ENCODE measurements at places on chromosomes 1 and 21.

- DNase-seq = no peak
These were observed 55.2 kb downstream of the SLC9A1 start for GRCh38 chr1:27099587-27100334.

GRCh38 chr1:40796939-40797667 is 13.5 kb downstream of the KCNQ4 start:
- no peak for DNase-seq

GRCh38 chr1:217535601-217536377 is 95.1 kb downstream of the GPATCH2 start:
- no peak for DNase-seq

DNA sequence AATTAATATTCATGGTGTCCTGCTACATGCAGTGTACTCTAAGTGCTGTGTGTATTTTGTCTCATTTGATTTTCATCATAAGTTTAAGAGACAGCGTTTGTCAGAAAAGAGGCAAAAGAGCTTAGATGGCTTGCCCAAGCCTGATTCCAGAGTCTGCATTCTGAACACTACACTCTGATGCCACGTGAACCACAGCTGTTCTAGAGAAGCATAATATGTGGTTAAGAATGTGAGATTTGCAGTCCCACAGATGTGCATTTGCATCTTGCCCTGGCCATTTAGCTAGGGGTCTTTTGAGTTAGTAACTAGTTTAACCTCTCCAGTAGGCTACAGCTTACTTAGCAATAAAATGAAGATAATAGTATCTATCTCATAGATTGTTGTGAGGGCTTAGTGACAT is 9.2 kb upstream of the GADD45A start:
- no peak for DNase-seq

GRCh38 chr1:24283326-24284155 is 35.6 kb upstream of the GRHL3 start:
- DNase-seq = no peak

- no peak for DNase-seq
These were observed 52.8 kb downstream of the DUSP10 start for GRCh38 chr1:221689138-221689537.

GRCh38 chr1:30615816-30616590 is 107.4 kb downstream of the MATN1 start:
- DNase-seq = no peak

DNA sequence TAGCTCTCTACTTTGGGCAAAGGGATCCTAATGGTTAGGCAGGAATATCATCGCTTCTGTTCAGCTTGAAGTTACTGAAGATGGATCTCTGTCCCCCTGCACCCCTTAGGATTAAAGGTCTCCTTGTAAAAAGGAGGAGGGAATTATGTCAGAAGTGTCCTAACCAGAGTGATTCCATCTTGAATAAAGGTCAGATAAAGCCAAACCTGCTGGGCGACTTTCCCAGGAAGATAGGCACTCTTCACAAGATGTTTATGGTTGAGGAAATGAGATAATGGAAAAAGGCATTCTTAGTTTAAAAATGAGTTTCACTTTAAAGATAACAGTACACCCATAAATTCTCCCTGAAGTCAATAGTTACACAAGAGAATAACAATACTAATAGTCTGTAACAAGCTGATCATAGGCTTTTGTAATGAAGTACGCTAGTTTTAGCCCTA is 1.7 kb upstream of the NENF start:
- DNase-seq = no peak

DNA sequence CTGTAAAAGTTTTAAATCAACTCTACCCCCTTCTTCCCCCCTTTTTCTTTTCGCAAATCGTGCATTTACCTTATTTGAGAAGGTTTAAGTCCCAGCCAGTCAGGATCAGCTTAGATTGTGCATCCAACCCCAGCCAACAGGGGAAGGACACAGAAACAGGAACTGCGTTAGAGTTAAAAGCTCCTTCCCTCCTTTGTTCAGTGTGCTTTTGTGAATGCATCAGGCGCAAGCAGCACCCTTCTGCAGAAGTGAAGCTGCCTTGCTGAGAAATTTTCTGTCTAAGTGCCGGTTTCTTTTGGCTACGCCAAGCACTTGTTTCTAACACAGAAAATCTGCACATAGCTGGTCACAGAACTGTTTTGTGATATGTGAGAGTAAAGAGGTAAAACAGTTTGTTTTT is 56.2 kb upstream of the PRRC2C start:
- no peak for DNase-seq

GRCh38 chr1:101193733-101194169 is 43.1 kb upstream of the S1PR1 start:
- no peak for DNase-seq

GRCh38 chr21:38264571-38264970 is 7.8 kb downstream of the KCNJ15 start:
- no peak for DNase-seq

GRCh38 chr1:101188331-101188730 is 48.5 kb upstream of the S1PR1 start:
- DNase-seq = no peak

DNA sequence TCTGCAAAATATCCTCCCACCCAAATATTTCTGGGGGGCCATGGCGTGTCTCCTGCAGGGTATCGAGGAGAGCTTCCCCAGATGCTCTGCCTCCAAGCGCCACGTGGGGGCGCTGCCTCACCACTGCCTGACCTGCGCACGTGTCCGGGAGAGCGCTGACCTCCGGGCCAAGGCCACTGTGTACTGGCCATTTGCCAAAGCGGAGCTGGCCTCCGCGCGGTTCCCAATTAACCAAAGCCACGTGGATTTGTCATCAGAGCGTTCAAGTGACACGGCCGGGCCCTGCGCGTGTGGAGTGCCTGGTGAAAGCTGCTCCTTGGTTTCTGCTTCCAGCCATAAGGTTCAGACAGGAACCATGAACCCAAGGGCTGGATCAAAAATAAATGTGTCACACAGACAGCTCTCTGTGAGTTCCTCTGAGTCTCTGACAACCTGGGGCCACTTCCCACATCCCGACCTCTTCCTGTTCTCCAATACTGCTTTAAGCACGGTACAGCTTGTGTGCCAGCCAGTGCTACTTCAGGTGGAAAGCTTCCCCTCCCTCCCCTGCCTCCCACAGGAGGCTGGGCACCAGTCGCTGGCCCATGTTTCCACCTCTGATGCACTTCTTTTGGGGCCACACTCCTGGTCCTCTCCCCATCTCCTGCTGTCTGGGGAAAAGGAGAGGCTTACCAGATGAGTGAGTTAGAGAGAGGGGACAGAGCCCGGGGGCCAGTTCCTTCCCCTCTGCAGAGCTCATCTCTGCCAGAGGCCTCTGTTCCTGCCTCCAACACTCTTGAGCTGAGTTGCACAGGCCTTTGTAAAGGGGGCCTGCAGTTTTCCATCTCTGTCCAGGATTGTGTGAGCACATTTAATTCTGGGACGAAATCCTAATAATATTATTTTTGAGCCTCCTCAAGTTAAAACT is 26.1 kb downstream of the ZP4 start:
- DNase-seq = peak; percentile 81

- DNase-seq = no peak
These were observed 67.6 kb downstream of the USP24 start for GRCh38 chr1:55147524-55147923.
